ENCODE measurements at places on chromosomes 12 and 14.

- DNase-seq: no peak
Measured at GRCh38 chr12:119700078-119700477, 32.1 kb downstream of the PRKAB1 start.

DNA sequence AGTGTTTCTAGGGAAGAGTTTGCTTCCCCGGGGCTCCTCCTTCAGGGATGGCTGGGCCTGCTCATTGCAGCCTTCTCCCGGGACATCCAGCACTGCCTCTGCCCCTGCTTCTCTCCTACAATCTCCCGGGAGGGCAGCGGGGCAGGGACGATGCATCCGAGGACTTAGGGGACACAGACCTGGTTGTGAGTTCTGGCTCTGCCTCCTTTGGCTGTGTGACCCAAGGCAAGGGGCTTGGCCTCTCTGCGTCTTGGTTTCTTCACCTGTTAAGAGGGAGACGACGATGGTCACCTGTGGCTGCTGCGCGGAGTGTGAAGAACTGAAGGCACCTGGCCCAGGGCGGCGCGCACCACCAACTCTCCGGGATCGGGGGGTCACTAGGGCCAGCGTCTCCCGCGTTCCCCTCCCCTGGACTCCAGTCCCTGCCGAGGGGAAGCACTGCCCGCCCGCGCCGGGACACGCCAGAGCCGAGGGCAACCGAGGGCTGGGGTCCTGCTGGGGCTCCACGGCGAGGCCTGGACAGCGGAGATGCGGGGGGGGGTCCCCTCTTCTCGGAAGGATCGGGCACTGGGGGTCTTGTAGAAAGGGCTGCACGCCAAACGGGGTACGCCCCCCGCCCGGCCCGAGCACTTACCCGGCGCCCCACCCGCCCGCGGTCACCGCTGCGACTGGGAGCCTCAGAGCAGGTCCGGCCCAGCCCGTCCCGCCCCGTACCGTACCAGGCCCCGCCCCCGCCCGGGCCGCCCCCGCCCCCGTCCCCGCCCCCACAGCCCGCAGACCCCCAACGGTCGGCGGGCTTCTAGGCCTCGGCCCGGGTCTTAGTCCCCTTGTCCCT is at the start of gene HVCN1:
HVCN1 (minus strand) TSS at position 670 of the 835 bp plus-strand sequence. CDS start 5,870 bp downstream, outside the sequence.
- peak; percentile 98 for DNase-seq

DNA sequence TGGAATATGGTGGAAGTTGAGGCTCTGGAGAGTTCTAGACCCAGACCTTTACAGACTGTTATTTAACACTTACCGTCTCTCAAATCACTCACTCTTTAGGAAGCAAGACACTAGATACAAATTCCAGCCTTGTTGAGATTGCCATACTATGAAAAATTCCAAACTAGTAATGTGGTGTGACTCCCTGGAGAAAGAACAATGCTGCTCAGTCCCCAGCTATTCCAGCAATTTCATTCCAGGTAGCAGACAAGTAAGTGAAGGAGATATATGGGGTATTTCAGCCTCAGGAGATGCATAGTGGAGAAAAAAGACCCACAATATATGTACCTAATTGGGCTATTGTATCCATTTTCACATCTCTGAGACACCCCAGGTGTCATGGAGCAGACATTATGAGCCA is 678.9 kb upstream of the LMO3 start:
- no peak for DNase-seq

GRCh38 chr14:33680873-33681272 is 270.0 kb downstream of the EGLN3 start:
- DNase-seq: no peak

DNA sequence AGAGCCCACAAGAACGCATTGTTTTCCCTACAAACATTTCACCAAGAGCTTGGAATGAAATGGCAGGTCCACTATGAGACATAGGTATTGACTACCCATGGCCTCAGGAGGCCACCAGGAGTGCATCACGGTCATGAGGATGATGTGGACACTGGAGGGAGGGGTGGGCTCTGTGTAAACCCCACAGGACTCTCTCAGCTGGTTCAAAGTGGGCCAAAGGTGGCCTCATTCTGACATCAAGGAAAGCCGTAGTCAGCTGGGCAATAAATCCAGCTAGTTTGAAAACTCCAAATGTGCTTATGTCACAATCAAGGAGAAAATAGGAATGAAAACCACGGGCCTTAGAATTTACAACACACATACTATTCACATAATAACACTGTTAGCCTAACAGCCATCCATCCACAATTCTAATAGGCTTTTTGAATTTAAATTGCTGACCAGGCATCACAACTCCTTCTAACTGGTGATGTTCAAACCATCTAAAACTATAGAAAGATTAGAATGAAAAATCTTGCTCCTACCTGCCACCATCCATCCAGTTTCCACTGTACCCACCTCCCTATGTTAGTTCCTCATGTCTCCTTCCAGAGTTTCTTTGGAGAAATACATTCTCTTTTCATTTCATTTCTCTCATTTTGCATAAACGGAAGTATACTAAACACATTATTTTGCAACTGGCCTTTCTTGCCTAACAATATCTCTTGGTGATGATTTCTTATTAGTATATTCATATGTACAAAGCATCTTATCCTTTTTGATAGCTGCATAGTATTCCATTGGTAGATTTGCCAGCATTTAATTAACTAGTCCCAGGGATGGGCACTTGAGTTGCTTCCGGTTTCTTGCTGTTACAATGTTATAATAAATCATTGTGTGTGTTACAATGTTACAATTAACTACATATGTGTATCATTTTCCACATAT is 21.5 kb downstream of the CMKLR1 start:
- no peak for DNase-seq

DNA sequence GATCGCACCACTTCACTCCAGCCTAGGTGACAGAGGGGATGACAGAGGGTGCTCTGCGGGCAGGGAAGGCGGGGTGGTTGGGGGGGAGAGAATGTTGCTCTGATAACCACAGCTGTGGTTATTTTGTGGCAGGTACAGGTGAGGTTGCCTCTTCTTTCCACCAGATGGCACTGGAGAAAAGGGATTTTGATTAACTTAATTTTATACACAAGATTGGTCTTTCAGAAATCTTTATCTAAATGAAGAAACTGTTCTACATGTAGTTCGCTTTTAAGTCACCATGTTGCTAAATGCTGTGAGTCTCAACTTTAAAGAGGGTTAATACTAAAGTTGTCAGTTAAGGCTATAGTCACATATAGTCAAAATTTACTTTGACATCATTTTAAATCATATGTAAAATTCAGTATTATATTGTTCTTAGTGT is 25.7 kb downstream of the FGF23 start:
- peak; percentile 58 for DNase-seq

Data from H7 (cell line).